ENCODE measurements at places on chromosomes 5 and 9.

DNA sequence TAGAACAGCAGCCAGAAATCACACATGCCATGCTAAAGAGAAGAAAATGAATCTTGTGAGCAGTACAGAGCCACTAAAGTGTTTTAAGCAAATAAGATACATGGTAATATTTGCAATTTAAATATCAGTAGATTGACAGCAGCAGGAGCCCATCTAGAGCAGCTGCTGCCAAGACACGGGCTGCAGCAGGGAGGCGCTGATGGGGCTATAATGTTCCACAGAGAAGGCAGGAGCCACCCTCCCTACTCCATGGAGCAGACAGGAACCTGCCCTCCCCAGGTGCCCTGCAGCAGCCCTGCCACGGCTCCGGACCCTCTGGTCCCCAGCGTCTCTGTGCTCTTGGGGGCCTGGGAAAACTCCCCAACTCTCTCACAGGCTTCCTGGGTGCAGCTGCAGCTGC is 224.1 kb upstream of the ISL1 start:
- no peak for DNase-seq

DNA sequence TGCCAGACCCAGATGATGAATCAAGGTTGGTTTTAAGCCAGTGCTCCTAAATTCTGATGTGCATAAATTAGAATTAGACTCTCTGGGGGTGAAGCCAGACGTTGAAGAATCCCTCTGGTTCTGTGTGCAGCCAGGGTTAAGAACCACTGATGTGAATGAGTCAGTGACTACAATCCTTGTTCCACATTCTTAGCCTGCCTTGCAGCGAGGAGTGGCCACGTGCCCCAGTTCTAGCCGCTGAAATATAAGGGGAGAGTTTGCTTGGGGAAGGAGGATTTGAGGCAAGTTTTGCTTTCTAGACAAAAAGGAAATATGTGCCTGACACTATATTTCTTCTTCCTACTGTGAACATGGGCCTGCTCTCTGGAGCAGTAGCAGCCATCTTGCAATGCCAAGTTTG is 34.2 kb upstream of the MSH3 start:
- no peak for DNase-seq

- no peak for DNase-seq
These were observed 999 bp upstream of the HNRNPA0 start for GRCh38 chr5:137754961-137755762.

DNA sequence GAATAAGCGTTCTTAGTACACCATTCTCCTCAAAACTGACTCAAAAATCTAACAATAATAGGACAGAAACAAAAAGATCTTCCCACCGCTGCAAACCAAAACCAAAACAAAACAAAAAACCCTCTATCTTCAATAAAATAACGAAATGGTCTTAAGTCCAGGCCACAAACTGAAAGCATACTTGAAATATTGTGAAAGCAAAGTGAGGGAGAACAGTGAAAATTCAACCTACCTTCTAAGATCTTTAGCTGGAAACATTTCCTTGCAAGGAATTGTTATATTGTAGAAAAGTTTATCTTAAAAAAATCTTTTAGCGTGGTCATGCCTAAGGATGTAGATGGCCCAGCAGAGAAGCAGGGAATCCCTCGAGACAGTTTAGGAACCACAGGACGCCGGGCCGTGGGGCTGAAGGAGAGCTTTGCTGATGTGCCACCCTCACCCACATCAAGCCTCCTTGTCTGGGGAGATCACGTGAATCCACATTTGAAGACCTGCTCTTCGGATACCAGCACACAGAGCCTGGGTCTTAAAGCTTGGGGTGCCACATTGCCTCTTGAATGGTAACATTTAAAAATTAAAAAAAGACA is 27.8 kb upstream of the LVRN start:
- DNase-seq = no peak

DNA sequence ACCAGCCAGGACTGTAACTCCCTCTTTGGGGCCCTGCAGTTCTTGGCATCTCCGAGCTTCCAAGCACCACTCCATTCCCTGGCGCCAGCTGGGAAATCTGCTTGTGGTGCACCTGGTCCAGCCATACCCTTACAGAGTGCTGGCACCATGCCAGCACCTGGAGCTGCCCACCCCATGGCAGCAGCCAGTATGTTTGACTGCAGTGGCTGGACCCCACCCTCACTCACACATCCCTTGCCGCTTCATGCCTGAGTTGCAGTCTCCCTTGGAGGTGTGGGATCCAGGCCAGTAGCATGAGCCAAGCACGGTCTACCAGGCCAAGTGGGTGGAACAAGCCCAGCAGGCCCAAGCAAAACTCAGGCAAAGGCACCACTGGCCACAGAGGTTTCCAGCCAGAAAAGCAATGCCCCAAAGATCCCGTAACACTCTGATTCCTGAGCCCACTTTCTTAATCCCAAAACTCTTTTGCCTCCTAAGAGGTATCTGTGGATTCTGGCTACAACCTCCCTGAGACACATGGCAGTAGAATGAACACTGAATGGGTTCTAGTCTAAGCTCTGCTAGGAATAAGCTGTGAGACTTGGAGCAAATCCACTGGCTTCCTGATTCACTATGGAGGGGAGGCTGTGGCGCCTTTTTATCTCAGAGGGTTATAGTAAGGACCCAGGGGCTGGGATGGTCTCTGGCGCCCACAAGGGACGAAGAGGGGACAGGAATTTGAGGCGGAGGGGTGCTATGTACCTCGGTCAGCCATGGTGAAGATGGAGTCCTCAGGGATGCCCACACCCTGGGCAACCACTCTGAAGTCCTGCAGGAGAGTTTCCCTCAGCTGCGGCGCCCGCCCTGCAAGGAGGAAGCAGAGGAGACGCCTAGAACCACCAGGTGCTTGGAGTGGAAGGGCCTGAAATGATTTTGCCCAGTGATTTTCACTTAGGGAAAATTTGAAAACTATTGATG is 5.6 kb downstream of the AMBP start:
- DNase-seq = no peak

DNA sequence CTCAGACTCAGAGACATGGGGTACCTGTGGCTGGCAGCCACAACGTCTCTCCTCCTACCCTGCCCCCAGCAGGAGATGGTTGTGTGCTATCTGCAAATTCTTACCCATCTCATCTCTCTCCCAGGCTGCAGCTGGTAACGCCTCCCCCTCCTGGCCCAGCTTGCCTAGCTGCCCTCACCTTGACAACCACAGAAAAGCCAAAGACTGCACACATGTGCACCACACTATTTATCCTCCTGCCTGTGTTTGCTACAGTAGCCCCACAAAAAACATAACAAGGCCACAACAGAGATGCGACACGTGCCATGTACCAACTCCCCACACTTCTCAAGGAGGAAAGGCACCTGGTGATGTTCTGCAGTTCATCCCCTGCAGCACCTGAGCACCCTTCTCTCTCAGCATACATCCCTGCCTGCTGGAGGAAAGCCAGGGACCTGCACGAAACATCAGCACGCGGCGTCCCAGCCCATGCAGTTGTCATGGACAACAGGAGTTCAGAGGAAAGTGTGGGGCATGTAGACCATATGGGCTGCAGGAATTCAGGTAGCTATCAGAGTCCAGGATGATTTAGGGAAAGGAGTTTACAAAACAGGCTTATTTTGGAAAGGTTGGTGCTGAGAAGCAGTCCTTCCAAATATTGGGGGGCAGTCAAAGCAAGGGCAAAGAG is 168.7 kb downstream of the C5orf15 start:
- no peak for DNase-seq

GRCh38 chr9:127634698-127635097 is 22.6 kb downstream of the STXBP1 start:
- no peak for DNase-seq

GRCh38 chr5:62547945-62548630 is 30.5 kb upstream of the LRRC70 start:
- DNase-seq = no peak
